ENCODE measurements at places on chromosomes 2 and 18.

- no peak for DNase-seq
Measured at GRCh38 chr2:166084301-166084700, 43.5 kb downstream of the SCN1A start.

DNA sequence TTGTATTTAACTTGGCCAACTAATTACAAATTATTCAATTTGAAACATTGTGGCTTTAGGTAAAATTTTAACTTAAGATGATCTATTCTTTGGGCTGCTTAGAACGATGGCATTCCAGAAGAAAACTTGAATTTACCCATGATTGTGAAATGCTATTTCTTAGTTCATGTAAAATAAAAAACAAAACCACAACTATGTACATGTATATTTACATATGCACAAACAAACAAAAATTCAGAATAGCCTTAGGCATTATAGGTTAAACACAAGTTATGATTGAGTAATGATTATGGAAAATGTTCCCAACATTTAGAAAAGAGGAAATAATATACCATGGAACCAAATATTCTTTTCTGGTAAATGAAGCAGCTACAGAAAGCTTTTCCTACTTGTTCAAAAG lies 3.5 kb upstream of the SMCHD1 start:
- no peak for DNase-seq

- DNase-seq: no peak
Measured at GRCh38 chr2:224449212-224450147, 47.6 kb upstream of the FAM124B start.

DNA sequence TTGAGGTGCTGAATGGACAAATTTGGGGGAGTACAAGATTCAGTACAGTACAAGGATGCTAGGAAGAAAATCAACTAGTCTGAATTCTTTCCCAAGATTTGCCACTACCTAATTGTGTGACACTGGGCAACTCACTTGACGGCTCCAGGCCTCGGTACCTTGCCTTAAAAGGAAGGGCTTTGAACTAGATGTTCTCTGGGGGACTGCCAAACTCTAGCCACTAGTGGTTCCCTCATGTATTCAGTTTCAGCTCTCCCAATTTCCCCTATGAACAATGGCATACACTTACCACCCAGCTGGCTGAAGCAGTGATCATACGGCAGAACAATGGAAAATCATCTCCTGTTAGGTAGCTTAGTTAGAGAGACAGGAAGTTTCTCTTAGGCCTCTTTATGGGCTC lies 73.4 kb downstream of the VWC2L start:
- no peak for DNase-seq

DNA sequence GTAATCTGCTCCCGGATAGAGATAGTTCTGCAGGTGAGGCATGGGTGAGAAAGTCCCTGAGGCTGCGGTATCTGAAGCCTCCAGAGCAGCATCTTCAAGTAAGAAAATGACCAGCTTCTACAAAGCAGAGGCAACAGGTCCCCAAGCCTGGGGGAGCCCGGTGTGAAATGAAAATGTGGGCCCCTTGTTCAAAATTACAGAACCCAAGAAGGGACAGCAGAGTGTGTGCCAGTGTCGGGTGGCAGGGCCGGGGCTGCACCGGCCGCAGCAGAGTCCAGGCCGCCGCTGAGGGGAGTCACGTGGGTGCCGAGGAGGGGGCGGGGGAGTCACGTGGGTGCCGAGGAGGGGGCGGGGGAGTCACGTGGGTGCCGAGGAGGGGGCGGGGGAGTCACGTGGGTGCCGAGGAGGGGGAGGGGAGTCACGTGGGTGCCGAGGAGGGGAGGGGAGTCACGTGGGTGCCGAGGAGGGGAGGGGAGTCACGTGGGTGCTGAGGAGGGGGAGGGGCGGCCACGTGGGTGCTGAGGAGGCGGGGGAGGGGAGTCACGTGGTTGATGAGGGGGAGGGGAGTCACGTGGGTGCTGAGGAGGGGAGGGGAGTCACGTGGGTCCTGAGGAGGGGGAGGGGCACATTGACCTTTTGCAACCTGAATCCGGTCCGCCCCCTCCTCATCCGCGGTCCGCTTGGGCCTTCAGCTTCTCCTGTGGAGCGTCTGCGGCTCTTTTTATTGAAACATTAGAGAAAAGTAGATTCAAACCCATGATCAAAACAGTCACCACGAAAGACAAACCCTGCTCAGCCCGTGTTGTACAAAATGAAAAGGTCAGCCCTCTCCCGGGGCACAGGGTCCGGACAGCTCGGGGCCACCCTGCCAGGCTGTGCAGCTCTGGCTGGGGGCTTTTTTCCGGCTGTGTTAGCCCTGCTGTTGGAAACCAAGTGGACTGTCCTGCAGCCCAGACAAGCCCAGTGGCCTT lies 10.4 kb downstream of the COLEC11 start:
- DNase-seq: peak; percentile 79

GRCh38 chr2:31957354-31958139 lies 53.3 kb downstream of the MEMO1 start:
- DNase-seq: no peak

- DNase-seq: no peak
Measured at GRCh38 chr2:53827398-53828175, 32.2 kb downstream of the GPR75 start.

GRCh38 chr18:49170925-49171505 lies 220.2 kb upstream of the SMAD7 start:
- no peak for DNase-seq

DNA sequence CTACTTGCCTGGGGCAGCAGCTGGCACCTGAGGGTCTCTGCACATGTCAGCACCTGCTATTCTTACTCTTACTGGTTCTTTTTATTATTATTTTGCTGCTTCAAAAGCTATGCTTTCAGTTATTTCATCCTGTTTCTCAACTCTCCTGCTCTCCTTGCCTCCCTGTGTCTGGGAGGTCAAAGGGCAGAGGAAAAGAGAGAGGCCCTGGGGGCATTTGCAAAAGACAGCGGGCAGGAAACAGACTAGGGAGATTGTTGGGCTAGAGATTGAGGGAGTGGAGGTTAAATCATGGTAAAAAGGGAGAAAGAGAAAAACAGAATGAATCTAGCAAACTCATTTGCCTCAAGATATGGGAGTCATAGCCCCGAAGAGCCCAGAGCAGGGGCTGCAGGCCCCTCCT lies 21.1 kb upstream of the RPL31 start:
- DNase-seq: peak; percentile 18

- no peak for DNase-seq
Measured at GRCh38 chr18:54975598-54975997, 16.3 kb upstream of the CCDC68 start.

GRCh38 chr2:126792993-126793392 lies 105.7 kb upstream of the TEX51 start:
- DNase-seq: peak; percentile 64

- DNase-seq: no peak
Measured at GRCh38 chr2:171966235-171966634, 33.5 kb upstream of the METAP1D start.

GRCh38 chr18:36895606-36896005 lies 66.7 kb downstream of the KIAA1328 start:
- no peak for DNase-seq

- no peak for DNase-seq
Measured at GRCh38 chr2:133421516-133422324, 146.5 kb downstream of the NCKAP5 start.

- DNase-seq: no peak
Measured at GRCh38 chr18:57970356-57971095, 73.5 kb upstream of the NEDD4L start.

DNA sequence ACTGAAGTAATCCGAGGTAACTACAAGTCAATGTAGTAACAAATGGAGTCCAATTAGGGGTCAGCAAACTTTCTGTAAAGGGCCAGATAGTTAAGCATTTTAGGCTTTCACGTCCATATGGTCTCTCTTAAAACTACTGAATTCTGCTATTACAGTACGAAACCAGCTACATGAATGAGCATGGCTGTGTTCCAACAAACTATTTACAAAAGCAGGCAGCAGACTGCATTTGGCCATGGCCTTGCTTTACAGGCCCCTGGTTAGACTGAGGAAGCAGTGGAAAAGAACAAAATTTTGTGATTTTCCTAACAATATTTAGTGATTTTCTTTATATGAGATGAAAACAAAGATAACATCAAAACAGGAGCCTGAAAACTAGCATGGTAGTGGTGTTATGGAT lies 64.0 kb downstream of the RTN4 start:
- no peak for DNase-seq

GRCh38 chr2:86697551-86698104 lies 22.5 kb upstream of the RMND5A start:
- no peak for DNase-seq

- DNase-seq: no peak
Measured at GRCh38 chr2:218517434-218518206, 50.5 kb downstream of the USP37 start.

GRCh38 chr2:162317861-162318327 lies 590 bp downstream of the IFIH1 start:
- no peak for DNase-seq

Data from mesenteric fat pad (tissue), 1 donor.